Effector CD4-positive, alpha-beta T cell (primary cell): ENCODE measurements at places on chromosomes 1 and 21.

- no peak for DNase-seq
Measured at GRCh38 chr1:42743317-42744147, 3.5 kb upstream of the CLDN19 start.

- DNase-seq, result no peak
Measured at GRCh38 chr1:202684716-202685115, 25.5 kb downstream of the SYT2 start.

DNA sequence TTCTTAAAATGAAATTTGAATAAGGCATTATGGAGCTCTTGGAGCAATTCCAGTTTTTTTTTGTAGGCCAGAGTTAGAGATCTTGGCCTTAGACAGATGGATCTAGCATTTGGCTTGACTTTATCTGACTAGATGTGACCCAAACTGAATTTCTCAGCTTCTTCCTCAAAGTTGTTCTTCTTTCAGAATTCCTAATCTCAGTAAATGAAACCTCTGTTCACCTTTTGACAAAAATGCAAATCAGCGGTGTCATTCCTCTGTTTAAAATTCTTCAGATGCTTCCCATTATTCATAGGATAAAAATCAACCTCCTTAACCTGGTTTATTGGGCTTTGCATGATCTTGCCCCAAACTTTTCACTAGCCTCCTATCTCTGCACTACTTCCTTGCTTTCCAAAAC is 177.6 kb downstream of the RASAL2 start:
- DNase-seq, result no peak

GRCh38 chr21:31945546-31945945 is 72.7 kb downstream of the HUNK start:
- no peak for DNase-seq

DNA sequence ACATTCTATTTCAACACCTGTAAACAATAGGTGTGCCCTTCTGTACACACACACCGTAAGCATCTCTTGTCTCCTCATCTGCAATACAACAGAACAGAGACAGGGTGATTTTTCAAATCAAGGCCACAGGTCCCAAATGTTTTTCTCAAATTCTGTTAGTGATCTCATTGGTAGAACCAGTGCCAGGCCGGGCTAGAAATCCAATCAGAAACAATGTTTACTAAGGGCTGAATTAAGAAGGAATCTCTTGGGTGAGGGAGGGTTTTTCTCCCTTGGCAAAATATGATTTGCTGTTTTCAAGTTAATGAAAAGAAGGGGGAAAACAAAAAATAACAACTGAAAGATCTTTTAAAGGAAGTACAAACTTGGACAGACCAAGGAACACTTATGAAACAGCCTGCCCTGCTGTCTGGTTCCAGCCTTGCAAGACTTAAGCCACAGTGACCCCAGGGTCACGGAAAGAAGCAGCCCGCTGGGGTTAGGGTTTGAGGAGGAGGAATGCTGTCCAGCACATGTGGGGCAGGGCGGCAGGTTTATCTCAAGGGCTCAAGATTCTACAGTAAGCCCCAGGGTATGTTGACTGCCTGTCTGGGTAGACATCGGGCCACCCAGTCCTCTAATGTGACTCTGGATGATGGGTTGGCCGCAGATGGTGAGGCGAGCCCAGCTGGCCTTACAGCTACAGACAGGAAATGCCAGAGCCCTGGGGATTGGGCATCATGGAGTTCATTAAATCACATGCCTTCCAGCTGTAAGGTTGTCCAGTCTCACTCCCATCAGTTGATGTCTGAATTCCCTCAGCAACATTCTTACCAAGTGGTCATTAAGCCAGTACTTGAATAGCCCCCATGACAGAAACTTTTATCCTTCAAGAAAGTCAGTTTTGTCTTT is 73.3 kb upstream of the SLC44A3 start:
- no peak for DNase-seq
